Activated CD4-positive, alpha-beta T cell treated with anti-CD3 and anti-CD28 coated beads, Interleukin-10, Interleukin-2, amounts not matched to agents 100 ng/mL and 50 ng/mL, durations not matched to agents 16 hours and 8 hours (primary cell): ENCODE measurements at places on chromosomes 3 and 15.

DNA sequence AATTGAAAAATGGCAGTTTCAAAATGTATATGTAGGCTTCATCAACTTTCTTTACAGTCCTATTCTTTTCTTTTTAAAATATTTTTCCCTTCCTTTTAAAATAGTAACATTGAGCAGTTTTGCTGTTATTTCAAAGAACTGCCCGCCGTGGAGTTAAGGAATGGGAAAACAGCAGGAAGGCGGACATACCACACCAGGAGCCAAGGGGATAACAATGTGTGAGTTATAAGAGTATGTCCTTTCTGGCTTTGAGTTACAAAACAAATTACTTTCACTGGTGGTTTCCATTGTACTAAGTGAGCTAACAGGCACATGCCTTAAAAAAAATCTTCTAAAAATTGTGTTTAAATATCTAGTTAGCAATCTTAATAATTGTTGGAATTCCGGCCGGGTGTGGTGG is 37.4 kb upstream of the FBXL22 start:
- DNase-seq, result peak; percentile 20

DNA sequence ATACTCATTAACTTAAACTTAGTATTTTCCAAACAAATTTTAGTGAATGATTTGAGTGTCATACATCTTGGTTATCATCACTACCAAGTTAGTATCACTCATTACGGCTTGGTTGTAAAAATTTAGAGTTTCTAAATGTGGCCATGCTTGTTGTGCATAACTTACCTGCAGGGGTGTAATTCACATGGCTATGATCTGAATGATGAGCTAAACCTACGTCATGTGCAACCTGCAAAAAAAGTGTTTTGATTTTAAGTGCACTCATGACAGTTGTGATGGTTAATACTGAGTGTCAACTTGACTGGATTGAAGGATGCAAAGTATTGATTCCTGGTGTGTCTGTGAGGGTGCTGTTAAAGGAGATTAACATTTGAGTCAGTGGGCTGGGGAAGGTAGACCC is 17.6 kb upstream of the CLDN16 start:
- DNase-seq, result no peak

DNA sequence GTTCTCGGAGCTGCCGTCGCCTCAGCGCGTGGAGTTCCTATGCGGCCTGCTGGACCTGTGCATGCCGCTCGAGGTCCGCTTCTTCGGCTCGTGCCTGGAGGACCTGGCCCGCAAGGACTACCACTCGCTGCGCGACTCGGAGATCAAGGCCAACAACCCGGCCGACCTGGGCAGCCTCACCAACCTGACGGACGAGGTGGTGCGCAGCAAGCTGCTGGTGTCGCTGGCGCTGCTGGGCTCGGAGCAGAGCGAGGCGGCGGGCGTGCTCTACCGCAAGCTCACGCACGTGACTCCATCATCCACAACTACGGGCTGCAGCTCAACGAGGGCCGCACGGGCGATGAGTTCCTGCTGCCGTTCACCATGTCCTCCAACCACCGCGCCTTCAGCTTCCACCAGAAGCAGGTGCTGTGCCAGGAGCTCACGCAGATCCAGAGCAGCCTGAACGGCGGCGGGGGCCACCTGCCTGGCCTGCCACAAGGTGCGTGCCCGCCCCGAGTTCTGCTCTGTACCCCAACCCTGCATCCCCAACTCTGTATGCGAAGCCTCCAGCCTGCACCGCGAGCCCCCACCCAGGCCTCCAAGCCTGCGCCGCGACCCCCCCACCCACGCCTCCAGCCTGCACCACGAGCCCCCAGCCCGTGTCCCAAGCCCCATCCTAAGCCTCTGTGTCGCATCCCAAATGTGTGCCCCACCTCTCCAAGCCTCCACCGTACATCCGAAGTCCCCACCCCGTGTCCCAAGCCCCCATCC is 178.2 kb downstream of the OR4M2 start:
- no peak for DNase-seq

DNA sequence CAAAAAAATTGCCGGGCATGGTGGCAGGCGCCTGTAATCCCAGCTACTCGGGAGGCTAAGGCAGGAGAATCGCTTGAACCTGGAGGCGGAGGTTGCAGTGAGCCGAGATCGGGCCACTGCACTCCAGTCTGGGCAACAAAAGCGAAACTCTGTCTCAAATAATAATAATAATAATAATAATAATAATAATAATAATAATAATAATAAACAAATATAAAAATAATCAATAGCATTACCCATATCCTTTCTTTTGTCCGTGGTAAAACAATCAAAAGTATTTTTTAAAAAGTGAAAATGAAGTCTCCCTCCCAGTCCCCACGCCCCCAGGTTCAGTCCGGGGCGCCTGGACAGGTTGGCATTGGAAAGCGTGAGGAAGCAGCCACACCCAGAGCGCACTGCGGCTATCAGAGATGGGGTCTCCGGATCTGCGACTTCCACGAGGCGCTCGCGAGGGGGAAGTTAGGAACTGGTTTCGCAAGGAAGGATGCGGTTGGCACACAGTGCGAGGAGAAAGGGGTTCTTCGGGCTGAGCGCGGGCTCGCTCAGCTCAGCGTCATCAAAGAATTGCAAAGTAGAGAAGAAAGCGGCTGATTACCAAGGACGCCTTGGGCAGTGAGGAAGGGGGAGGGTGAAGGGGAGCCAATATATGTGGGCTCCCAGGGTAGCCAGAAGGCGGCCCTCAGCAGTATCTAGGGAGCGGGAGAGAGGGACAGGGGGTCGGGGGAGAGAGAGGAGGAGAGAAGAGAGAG is 69.5 kb upstream of the EPHB3 start:
- DNase-seq, result no peak

DNA sequence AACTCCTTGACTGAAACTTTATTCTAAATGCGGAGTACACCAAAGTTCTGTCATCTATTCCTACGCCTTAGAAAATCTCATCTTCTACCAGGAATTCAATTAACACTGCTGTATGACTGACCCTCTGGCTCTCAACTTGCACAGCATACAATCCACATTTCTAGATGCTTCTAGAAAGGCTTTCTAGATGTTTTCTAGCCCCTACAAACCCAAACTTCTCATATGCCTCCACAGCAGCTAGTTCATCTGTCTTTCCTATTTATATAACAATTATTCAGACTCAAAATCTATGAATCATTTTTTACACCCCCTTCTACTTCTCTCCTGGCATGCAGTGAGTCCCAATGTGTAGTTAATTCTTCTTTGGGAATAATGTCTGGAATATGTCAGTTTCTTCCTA is 13.2 kb downstream of the INO80 start:
- no peak for DNase-seq

- DNase-seq, result peak; percentile 31
Measured at GRCh38 chr3:13479332-13479581, 849 bp upstream of the HDAC11 start.

DNA sequence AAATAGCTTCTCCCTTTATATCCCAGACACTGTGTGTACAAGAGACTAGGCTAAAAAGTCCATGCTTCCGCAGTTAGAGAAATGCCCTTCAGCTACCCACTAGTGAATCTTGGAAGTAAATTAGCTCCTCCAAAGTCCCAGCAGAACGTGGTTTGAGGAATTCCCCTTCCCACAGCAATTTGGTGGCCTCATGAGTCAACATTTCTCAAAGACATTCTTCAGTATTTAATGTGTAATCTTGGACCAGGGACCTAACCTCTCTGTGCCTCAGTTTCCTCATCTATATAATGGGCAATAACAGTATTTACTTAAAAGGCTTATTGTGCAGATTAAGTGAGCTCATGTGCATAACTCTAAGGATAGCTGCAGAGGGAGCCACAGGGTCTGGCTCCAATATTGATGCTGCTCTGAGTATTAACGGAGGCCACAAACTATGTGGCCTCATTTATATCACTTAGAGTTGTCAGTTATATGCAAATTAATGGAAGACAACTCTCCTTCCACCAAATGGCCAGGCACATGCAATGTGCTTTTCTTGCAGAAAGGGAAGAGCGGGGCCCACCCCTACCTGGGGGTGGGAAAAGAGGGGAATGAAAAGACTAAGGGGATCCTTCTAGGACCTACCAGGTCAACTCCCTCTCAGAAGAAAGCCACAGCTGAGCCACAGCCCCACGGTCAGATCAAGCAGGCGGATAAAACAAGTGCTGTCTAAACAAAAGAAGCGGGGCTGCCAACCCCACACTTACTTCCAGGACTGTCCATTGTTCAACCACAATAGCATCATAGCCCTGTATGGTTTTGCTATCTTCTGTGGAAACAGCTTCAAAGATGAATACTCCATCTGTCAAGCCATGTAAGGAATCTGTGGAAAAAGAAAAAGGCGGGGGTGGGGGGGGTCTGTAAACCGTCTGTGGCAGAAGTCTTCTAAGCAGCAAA is 92.4 kb downstream of the OXNAD1 start:
- no peak for DNase-seq

GRCh38 chr3:159761369-159761768 is 227.3 kb upstream of the IL12A start:
- no peak for DNase-seq

GRCh38 chr3:114120211-114120610 is 58.6 kb downstream of the DRD3 start:
- DNase-seq, result no peak

- DNase-seq, result no peak
Measured at GRCh38 chr3:124246376-124246775, 254.5 kb upstream of the ROPN1 start.

DNA sequence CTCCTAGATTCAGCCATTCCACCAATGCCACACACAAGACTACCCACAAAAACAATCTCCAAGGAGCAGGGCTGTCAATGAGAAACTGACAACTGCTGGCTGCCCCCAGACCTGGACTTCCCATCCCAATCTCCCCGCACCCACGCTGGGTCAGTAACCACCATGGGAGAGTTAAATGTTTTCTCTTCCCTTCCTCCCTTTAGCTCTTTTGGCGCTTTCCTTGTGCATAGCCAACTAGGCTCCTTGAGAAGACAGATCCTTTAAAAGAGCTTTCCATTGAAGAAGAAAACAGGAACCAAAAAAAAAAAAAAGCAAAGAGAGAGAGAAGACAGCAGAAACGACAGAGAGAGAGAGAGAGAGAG is 8.3 kb downstream of the BCL6 start:
- DNase-seq, result no peak

DNA sequence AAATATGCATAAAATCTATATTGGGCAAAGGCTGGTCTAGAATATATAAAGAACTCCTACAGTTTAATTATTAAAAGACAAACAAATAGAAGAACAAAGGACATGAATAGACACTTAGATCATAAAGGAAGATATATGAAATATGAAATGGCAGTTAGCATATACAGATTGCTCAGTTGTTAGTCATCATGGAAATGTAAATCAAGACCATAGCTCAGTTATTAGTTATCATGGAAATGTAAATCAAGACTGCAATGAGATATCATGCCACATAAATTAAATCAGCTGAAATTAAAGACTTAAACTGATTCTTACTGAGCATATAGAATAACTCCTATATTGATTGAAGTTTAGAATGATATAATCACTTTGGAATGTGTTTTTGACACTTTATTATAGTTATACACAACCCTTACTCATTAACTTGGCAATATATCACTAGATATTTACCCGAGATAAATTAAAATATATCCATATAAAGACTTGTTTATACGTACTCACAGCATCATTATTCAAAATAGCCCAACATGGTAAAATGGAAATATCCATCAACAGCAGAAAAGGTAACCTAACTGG is 45.2 kb upstream of the GOLGA8B start:
- DNase-seq, result no peak

- DNase-seq, result peak; percentile 66
Measured at GRCh38 chr15:73273181-73274002, 95.4 kb downstream of the HCN4 start.
